ENCODE measurements at places on chromosomes 11 and 22. TPM values are rescaled to one million over a fixed set of nuclear protein-coding genes. Genes with fewer than 3 reads are reported as not detected.

PIK3IP1 gene
- 50.1 TPM for total RNA-seq

RAB1B gene
- total RNA-seq, result 129 TPM

NAALAD2 gene
- 22.2 TPM for total RNA-seq

ARAP1 gene
- total RNA-seq, result 57.0 TPM

DNA sequence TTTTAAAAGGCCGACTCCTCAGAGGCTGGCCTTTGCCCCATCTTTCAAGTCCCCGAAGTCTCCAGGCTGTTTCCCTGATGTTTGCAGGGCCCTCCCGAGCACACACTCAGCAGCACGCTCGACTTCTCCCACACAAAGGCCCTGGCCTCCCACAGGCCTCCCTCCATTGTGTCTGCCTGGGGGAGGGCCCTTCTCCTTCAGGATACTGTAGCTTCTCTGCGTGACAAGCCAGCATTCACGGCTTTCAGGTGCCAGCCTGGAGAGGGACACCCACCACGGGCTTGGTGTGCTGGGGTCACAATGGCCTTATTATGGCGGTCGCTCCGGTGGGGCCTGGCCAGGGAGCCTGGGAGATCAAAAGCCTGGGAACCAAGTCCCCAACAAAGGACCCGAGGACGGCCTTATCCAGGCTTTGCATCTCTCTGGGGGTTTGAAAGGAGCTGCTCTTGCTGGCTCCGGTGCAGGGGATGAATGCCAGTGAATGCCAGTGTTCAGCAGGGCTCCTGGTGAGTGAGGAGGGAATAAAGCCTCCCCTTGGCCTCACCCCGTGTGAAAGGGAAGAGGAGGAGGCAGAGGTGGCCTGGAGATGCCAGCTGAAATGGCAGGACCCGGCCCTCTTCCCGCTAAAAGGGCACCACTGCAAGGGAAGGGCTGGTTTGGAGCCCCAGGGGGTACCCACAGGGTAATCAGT lies 55.0 kb downstream of the TRAF6 start:
- no peak for DNase-seq

- DNase-seq, result no peak
These were observed 58.0 kb downstream of the CADM1 start for GRCh38 chr11:115446214-115446613.

GRCh38 chr11:9847636-9848035 lies 183.8 kb downstream of the SWAP70 start:
- no peak for DNase-seq

Measured in dorsolateral prefrontal cortex (tissue), 122 donors.